Activated naive CD4-positive, alpha-beta T cell treated with anti-CD3 and anti-CD28 coated beads for 36 hours (primary cell): ENCODE measurements at places on chromosomes 16 and 17. TPM values are rescaled to one million over a fixed set of nuclear protein-coding genes. Genes with fewer than 3 reads are reported as not detected.

- peaks cover 3% of the 10 kb centered on the region for H3K27me3 ChIP-seq
- DNase-seq = peak; percentile 66
Measured at GRCh38 chr17:45740553-45741330, 43.4 kb upstream of the CRHR1 start.

Gene LGALS9B
- not detected for total RNA-seq

- H3K36me3 ChIP-seq = no peaks in the 10 kb centered on the region
- DNase-seq = no peak
- no peak overlapping the region for H3K27ac ChIP-seq
- H3K4me1 ChIP-seq = peaks cover 4% of the 10 kb centered on the region
- peaks cover 21% of the 10 kb centered on the region for H3K27me3 ChIP-seq
- H3K4me3 ChIP-seq = no peak overlapping the region
Measured at GRCh38 chr17:83106056-83106588, 26.7 kb downstream of the METRNL start.

GRCh38 chr17:81523402-81524038 lies 4.7 kb upstream of the FSCN2 start:
- H3K4me3 ChIP-seq = no peak overlapping the region
- no peak for DNase-seq
- no peaks in the 10 kb centered on the region for H3K4me1 ChIP-seq
- H3K36me3 ChIP-seq = no peaks in the 10 kb centered on the region
- H3K27me3 ChIP-seq = no peaks in the 10 kb centered on the region

GRCh38 chr16:56608043-56608875 lies at the start of gene MT2A:
Gene MT2A, plus strand, starts transcription at chr16:56608584. Its CDS starts 72 bp downstream, at chr16:56608656.
- peak; percentile 94 for DNase-seq
- no peaks in the 10 kb centered on the region for H3K36me3 ChIP-seq
- peaks cover 62% of the 10 kb centered on the region for H3K4me1 ChIP-seq
- H3K4me3 ChIP-seq = peak within 1 kb of the TSS; percentile 88
- peak within 1 kb of the TSS; percentile 88 for H3K27ac ChIP-seq

DNA sequence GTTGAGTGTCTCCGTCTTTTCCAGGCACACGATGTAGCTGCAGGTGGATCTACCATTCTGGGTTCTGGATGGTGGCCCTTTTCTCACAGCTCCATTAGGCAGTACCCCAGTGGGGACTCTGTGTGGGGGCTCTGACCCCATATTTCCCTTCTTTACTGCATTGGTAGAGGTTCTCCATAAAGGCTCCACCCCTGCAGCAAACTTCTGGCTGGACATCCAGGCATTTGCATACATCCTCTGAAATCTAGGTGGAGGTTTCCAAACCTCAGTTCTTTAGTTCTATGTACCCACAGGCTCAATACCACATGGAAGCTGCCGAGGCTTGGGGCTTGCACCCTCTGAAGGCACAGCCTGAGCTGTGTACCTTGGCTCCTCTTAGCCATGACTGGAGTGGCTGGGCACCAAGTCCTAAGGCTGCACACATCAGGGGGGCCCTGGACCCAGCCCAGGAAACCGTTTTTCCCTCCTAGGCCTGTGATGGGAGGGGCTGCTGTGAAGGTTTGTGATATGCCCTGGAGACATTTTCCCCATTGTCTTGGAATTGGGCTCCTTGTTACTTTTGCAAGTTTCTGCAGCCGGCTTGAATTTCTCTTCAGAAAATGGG lies 14.0 kb downstream of the ABCC1 start:
- H3K36me3 ChIP-seq = peaks cover 29% of the 10 kb centered on the region
- peaks cover 79% of the 10 kb centered on the region for H3K4me1 ChIP-seq
- H3K4me3 ChIP-seq = no peak overlapping the region
- no peaks in the 10 kb centered on the region for H3K27me3 ChIP-seq
- H3K27ac ChIP-seq = peak overlapping the region; percentile 99

GRCh38 chr16:81029930-81030604 lies 5.6 kb upstream of the ATMIN start:
- peaks cover 10% of the 10 kb centered on the region for H3K4me1 ChIP-seq
- no peak overlapping the region for H3K4me3 ChIP-seq
- no peaks in the 10 kb centered on the region for H3K27me3 ChIP-seq
- DNase-seq = peak; percentile 34

Gene CETP
- total RNA-seq = not detected

Gene NPTX1
- total RNA-seq = 10.4 TPM

DNA sequence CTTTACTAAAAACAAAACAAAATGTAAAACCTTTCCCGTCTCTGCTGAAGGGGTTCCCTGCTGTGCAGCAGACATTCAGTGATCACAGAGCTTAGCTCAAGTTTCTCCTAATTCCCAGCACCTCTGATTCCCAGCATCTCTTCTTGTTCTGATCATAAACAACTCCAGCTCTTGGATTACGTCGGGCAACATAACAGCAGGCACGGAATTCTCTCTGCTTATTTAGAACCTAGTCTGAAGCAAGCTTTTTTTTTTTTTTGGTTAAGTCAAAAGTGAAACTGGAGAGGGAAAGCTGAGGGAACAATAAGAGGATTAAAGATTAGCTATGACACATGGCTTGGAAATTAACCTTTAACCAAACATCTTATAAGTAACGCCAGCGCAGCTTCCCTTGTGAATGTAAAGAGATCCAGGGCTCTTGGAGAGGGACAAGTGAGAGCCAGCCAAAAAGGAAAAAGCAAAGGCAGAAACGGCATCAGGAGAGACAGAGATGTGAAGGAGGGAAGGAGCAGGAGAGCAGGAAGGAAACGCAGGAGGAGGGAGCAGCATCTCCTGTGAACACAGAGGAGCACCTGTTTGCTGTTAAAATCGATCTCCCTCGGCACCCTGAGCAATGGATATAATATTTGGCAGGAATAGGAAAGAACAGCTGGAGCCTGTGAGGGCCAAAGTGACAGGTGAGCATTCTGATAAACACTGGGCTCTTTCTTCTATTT lies at the start of gene BCO1:
Gene BCO1 (plus strand): TSS at position 394 of the 716 bp plus-strand sequence. CDS start 220 bp downstream, at position 614.
- peaks cover 6% of the 10 kb centered on the region for H3K4me1 ChIP-seq
- no peaks in the 10 kb centered on the region for H3K27me3 ChIP-seq
- H3K36me3 ChIP-seq = no peaks in the 10 kb centered on the region
- no peak within 1 kb of the TSS for H3K27ac ChIP-seq
- no peak for DNase-seq

Gene SNX20
- 30.3 TPM for total RNA-seq

- no peaks in the 10 kb centered on the region for H3K4me1 ChIP-seq
- H3K27me3 ChIP-seq = no peaks in the 10 kb centered on the region
- peak; percentile 33 for DNase-seq
- H3K4me3 ChIP-seq = no peak overlapping the region
- no peak overlapping the region for H3K27ac ChIP-seq
Measured at GRCh38 chr17:39270923-39271322, 45.2 kb upstream of the STAC2 start.

DNA sequence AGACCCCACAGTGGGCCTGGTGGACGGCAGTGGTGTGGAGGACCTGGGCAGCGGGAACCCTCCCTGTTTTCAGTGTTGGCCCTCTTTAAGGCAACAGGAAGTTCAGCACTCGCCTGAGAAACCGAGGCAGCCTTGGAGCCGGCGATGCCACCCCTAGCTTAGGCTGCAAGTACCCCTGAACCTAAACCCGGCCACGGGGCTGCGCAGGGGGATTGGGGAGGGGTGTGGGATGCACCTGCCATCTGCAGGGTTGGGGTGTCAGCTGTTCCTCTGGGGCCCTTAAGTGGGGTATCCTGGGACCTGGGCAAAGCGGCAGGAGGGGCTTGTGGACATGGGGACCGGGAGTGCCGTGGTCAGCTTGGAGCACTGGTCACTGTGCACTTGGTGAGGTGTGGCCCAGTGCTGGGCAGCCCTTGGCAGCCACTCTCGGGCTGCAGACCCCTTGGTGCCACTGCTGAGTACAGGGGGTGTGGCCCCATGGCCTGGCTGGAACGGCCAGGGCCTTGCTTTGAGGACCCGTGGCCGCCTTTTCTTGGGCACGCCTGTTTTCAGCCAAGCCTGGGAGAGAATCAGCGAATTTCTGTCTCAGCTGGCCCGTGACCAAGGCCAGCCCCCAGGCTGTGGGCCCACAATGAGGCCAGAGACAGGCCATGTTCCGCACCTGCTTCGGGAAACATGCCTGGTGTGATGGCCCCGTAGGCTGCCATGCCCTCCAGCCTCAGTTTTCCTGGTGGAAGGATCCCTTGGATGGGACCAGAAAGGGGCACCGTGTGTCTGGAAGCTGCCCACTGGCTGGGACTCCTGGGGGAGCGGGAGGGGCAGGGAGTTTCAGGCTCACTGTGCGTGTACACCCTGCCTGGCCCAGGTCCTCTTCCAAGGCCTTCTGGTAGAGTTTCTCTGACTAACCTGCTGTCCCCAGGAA lies 4.1 kb upstream of the SLC25A10 start:
- peaks cover 32% of the 10 kb centered on the region for H3K36me3 ChIP-seq
- H3K4me1 ChIP-seq = peaks cover 40% of the 10 kb centered on the region
- no peak overlapping the region for H3K4me3 ChIP-seq
- H3K27me3 ChIP-seq = no peaks in the 10 kb centered on the region
- no peak for DNase-seq

Gene ABCA8
- total RNA-seq = not detected

Gene MPV17L
- total RNA-seq = not detected

Gene ABCC6
- total RNA-seq = not detected

DNA sequence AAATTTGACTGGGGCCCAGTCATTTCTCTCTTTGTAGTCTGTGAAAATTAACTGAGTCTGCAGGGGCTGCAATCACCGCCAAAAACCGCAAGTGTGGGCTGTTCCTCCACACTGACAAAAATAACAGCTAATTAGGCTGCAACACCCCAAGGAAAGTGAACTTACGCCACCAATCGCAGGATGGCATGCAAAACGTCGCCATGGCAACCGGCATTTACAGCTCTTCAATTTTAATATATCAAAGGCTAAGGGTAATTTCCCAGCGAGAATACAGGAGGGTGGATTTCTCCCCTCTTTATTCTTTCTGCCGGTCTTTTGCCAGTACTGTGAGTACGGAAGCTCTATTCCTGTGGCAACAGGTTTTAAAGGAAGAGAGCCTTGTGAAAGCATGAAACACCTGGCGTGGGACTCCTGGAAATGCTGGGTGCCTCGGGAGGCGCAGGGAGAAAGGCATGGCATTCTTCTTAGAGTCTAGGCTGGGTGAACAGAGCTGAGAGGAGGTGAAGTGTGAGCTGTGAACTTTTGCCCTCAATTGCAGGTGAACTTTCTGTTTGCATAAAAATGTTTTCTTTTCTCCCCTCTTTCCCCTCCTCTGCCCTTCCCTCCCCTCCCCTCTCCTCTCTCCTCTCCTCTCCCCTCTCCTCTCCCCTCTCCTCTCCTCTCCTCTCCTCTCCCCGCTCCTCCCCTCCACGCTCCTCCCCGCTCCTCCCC lies 399.7 kb downstream of the XYLT1 start:
- DNase-seq = peak; percentile 87
- no peaks in the 10 kb centered on the region for H3K27me3 ChIP-seq
- peak overlapping the region; percentile 68 for H3K27ac ChIP-seq
- no peaks in the 10 kb centered on the region for H3K36me3 ChIP-seq
- H3K4me1 ChIP-seq = peaks cover 20% of the 10 kb centered on the region

GRCh38 chr16:67457611-67458010 lies 23.3 kb downstream of the ATP6V0D1 start:
- H3K4me3 ChIP-seq = no peak overlapping the region
- no peak overlapping the region for H3K27ac ChIP-seq
- H3K4me1 ChIP-seq = peaks cover 4% of the 10 kb centered on the region
- DNase-seq = no peak
- no peaks in the 10 kb centered on the region for H3K36me3 ChIP-seq

DNA sequence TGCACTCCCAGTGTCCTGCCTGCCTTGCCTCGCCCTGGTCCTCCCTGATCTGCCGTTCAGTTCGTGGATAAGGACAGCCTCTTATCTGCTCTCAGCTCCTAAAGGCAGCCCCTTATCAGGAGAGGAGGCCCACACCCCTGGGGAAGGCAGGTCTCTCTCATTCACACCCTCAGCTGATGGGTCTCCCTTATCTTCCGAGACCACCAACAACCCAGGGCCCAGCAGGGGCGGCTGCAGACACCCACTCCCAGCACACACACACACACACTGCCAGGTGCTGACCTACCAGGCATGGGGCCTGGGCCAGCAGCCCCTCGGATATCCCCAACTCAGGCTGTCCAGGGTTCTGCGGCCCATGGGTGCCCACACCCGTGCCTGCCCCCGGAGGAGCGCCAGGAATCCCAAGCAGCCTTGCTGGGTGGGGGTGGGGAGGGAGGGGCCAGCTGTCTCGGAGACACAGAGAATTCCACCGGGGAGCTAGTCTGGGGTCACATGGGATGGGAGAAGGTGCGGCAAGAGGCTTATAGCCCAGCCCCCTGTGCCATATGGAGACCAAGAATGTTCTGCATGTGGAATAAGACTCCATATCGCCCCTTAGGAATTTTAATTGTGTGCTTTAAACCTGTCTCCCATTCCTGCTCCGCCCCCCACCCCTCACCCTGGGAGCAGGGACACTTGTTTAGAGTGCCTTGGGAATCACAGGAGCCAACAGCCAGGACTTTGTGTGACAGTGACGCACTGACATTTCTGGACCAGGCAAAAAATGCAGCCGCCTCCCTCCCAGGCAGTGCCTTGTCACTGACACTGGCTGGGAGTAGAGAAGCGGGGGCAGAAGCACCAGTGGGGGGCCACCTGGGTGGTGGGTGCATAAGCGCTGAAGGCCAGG lies 41.9 kb upstream of the EMP2 start:
- H3K4me3 ChIP-seq = no peak overlapping the region
- no peaks in the 10 kb centered on the region for H3K36me3 ChIP-seq
- no peak overlapping the region for H3K27ac ChIP-seq
- peaks cover 4% of the 10 kb centered on the region for H3K4me1 ChIP-seq
- no peak for DNase-seq
